ENCODE measurements at places on chromosomes 5 and 9.

DNA sequence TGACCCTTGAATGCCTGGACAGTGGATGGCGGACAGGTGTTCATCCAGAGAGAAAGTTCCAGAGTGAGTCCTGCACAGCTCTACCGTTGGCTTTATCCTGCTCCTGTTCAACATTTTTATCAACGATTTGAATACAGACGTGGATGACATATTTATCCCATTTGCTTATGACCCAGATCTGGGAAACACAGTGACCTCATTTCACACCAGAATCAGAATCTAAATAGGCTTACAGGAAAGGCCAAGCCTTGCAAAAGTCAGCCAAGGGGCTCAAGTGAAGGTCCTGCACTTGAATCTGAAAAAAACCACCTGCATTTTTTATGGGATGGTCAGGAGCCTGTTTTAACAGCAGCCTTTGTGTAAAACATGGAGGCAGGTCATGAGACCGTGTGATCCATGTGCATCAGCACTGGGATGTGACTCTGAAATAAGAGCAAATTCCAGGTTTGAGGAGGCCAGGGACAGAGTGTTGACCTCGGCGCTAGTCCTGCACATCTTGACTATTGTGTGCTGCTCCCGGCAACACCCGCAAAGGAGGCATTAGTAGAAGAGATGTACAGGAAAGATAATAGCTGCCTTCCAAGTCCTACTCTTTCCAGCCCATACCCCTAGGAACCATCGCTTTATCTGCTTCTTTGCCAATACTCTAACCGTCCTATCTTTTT is 18.5 kb downstream of the PDZD2 start:
- DNase-seq: no peak

DNA sequence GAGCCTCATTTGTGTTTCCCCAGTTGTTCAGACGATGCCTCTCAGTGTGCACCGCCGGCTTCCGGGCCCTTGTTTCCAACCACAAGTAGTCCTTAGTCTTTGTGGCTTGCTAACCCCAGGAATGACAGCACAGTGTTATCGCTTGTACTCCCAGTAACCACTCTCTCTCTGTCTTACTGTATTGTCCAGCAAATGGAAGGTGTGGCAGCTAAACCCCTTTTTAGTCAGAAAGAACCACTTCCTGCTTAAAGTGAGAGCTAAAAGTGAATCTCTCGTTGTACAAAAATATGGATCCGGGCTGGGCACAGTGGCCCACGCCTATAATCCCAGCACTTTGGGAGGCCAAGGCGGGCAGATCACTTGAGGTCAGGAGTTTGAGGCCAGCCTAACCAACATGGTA is 61.3 kb downstream of the ENC1 start:
- no peak for DNase-seq

- no peak for DNase-seq
Observed at GRCh38 chr9:29830821-29831220, 2257.5 kb upstream of the C9orf72 start.

GRCh38 chr5:167488371-167488770 is 803.1 kb upstream of the WWC1 start:
- no peak for DNase-seq

- DNase-seq: no peak
Observed at GRCh38 chr5:72612810-72613209, 105.6 kb upstream of the ZNF366 start.

DNA sequence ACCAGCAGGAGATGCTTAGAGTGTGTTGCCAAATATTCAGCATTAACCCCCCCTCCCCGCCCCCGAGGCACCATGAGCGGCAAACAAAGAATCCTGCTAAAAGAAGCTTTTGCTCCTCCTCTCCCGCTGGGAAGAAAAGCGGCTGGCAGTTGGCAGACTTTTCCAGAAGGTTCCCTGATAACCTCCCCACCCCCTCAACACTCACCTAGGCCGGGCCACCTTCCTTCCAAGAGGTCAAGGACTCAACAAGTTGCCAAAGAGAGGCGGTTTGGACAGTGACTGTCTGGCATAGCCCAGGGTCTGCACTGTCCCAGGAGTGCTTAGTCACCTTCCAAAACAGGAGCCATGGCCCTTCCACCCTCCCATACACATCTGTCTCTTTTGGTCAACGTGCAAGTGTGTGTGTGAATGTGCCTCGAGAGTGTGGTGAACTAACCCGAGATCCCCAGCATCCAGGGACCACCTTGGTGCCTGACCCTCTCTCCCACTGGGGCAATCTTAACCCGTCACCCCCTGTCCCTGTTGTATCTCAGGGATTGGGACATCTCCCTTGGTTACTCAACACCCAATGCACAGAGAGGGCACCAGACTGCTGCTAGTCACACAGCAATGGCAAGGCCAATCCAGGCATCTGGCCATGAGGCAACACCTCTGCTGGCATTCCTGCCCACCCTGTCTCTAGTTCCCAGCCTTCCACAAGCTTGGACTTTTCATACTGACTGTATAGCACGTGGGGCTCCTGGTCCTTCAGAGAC is 18.9 kb downstream of the CAMK2A start:
- DNase-seq: no peak

DNA sequence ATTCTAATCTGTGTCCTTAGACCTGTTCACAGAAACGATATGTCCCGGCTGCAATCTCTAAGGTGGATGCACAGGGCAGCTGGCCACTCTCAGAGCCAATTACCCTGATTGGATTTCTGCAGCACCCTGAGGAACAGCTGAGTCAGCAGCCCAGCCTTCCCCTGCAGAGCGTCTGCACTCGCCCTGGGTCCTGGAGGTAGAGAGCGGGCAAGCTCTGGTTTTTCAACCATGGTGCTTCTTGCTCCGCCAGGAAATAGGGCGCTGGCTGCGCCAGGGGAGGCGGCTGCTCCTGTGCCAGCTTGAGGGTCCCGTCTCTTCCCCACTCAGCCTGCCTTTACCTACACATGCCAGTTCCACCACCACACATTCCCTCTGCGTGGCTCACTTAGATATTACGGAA is 19.2 kb downstream of the NDUFS6 start:
- DNase-seq: no peak

DNA sequence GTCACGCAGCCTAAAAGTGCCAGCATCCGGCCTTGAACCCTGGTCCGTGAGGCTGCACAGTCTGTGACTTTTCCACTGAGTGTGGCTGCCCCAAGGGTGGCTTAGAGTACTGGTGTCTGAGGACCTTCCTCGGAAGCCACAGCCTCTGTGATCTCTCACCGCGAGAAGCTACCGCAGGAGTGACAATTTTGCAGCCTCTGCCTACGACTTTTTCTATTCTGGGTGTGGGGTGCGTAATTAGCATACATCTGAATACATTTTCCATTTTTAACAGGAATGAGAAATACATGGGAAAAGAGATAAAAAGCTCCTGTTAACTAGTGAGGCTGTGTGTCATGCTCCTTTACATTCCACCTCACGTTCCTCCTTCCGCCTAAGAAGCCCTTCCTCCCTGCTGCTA is 48.3 kb upstream of the HRH2 start:
- no peak for DNase-seq

DNA sequence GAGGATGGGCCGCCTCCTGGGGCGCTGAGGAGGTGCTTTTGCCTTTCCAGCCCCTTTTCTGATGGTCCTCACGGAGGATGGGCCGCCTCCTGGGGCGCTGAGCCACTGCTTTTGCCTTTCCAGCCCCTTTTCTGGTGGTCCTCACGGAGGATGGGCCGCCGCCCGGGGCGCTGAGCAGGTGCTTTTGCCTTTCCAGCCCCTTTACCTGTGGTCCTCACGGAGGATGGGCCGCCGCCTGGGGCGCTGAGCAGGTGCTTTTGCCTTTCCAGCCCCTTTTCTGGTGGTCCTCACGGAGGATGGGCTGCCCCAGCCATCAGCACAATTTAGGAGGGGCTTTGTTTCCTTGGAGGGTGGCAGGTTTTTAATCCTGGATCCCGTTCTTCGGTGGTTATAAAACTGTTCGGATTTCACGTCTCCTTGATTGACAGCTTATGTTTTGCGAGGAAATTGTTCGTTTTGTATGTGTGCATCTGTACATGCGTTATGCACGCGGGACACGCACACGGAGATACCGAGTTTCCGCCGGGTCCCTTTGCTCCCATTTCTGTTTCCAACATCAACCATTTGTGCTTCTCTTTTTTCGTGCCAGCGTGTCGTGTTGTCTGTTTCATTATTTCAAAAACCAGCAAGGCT is 34.7 kb upstream of the SLC9A3 start:
- DNase-seq: no peak

GRCh38 chr5:172245046-172245445 is 38.5 kb downstream of the UBTD2 start:
- no peak for DNase-seq

- no peak for DNase-seq
Observed at GRCh38 chr9:120464887-120465421, 115.0 kb downstream of the CDK5RAP2 start.

DNA sequence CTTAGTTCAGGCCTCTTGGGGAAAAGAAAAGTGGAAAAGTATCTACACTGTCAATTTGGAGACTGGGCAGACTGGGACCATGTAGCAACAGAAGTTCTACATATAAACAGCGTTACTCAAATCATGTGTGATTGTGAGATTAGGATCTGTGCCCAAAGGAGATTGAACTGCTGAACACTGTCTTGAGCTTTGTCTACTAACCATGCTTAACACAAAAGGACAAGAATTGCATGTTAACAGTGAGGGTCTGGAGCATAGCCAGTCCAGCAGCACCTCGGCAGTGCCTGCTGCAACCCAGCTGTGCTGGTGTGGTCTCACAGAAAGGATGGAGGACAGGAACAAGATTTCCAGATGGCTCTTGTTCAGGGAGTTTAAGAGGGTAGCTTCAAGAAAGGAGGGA is 5.7 kb downstream of the PAM start:
- no peak for DNase-seq

DNA sequence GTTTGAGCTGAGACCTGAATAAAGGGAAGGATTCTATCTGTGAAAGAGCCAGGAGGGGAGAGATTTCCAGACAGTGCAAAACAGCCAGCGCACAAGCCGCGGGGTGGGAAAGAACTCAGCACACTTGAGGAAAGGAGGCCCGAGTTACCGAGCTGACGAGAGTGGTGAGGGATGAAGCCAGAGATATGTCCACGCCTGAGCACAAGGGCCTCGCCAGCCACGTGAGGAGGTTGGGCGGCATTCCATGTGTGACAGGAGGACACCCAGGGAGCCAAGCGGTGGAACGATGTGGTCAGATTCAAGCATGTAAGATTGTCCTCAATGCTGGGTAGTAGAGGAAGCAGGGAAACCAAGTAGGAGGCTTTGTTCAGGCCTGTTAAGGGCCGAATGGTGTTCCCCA is 17.0 kb upstream of the SFXN1 start:
- no peak for DNase-seq

- DNase-seq: no peak
Observed at GRCh38 chr5:125073090-125073489, 326.7 kb upstream of the ZNF608 start.

- no peak for DNase-seq
Observed at GRCh38 chr9:133737071-133737773, 930 bp downstream of the SARDH start.

- DNase-seq: no peak
Observed at GRCh38 chr5:34691326-34691725, 35.2 kb downstream of the RAI14 start.

GRCh38 chr5:35182910-35183535 is 47.3 kb downstream of the PRLR start:
- no peak for DNase-seq

- DNase-seq: no peak
Observed at GRCh38 chr5:124481419-124481818, 265.0 kb downstream of the ZNF608 start.

GRCh38 chr5:158209219-158209908 is 350.4 kb upstream of the CLINT1 start:
- no peak for DNase-seq

DNA sequence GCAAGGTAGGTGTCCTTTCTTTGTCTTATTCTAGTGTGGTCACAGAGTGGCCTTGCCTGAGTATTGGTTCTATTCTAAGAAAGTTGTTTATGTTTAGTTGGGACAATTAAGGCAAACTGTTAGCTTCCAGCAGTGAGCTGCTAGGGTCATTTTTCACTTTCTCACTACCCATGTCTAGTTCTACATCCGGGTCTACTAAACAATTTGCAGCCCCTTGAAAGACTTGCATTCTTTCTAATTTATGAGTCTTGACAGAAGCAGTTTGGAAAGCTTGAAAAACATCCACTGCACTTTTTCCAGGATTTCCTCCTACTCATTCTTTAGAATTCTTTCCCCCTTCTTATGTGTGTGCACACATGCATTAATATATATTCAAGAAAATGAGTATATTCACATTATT is 892.2 kb upstream of the ACO1 start:
- DNase-seq: no peak

- DNase-seq: no peak
Observed at GRCh38 chr5:76754668-76755078, 38.7 kb downstream of the F2R start.

GRCh38 chr5:103258957-103259704 is 568 bp downstream of the MACIR start:
- peak; percentile 27 for DNase-seq

DNA sequence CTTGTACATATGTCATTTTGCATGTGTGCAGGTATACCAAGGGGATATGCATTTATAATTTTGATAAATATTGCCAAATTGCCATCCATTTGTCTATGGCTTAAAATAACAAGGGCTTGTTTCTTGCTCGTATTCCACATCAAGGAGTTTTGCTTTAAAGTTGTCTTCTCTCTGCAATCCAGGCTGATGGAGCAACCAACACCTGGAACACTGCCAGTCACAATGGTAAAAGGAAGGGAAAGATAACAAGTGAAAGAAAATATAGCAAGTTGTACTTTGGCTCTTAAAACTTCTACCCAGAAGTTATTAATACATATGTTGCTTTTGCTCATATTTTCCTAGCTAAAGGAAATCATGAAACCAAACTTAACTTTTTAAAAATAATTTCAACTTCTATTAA is 156.9 kb downstream of the UNC13B start:
- no peak for DNase-seq

GRCh38 chr5:64417390-64417789 is 88.4 kb upstream of the RGS7BP start:
- no peak for DNase-seq

- DNase-seq: no peak
Observed at GRCh38 chr5:37886242-37886905, 46.5 kb upstream of the GDNF start.

DNA sequence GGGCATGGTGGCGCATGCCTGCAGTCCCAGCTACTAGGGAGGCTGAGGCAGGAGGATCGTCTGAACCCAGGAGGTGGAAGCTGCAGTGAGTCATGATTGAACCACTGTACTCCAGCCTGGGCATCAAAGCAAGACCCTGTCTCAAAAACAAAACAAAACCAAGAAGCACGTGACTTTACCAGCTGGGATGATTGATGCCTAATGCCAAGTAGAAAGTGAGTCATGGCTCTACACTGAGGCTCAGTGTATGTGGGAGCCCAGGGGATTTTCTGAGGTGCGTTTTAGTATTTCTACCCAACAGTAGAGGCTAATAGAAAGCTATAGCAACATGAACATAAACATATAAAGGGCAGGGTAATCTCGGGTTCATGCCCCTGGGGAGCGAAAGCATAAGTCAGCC is 13.9 kb upstream of the BRD3OS start:
- DNase-seq: no peak

- no peak for DNase-seq
Observed at GRCh38 chr9:91483189-91483691, 59.6 kb upstream of the NFIL3 start.

DNA sequence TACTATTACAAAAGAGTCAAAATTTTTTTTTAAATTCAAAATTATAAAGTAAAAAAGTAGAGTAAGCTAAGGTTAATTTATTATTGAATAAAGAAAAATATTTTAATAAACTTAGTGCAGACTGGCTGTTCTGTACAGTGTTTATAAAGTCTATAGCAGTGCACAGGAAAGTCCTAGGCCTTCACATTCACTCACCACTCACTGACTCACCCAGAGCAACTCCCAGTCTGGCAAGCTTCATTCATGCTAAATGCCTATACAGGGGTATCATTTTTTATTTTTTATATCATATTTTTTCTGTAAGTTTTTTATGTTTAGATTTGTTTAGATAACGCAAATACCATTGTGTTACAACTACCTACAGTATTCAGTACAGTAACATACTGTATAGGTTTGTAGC is 700.7 kb upstream of the GRAMD2B start:
- no peak for DNase-seq
